ENCODE measurements at places on chromosomes 6 and 20. TPM values are rescaled to one million over a fixed set of nuclear protein-coding genes. Genes with fewer than 3 reads are reported as not detected.
A peak's percentile ranks its signal among the peaks of the same experiment; 100 is the strongest.

Gene ADGB
- total RNA-seq = not detected

DNA sequence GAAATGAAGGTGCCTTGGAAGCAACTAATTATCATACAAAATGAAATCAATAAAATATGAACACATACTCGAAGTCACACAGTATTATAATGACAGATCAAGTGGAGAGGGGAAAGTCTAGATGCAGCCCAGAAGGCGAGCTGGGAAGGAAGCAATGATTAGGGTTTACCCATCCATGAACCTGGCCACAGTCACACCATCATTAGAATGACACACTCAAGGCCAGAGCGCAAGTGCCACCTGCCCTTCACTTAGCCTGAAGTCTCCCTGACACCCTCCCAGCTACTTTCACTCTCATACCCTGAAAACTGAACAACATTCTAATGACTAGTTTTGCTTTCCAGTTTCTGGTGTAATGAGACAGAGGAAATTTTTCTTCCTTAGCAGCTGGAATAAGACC, 302.8 kb upstream of the JARID2 start:
- H3K27ac ChIP-seq = no peak overlapping the region
- H3K36me3 ChIP-seq = no peaks in the 10 kb centered on the region
- H3K27me3 ChIP-seq = no peaks in the 10 kb centered on the region
- DNase-seq = no peak
- H3K4me3 ChIP-seq = no peak overlapping the region
- peaks cover 5% of the 10 kb centered on the region for H3K4me1 ChIP-seq

Gene C6orf141
- total RNA-seq = 0.89 TPM

GRCh38 chr20:64233725-64234124, 21.8 kb upstream of the PCMTD2 start:
- H3K4me1 ChIP-seq = peaks cover 11% of the 10 kb centered on the region
- no peaks in the 10 kb centered on the region for H3K27me3 ChIP-seq
- H3K4me3 ChIP-seq = no peak overlapping the region
- DNase-seq = no peak
- H3K36me3 ChIP-seq = no peaks in the 10 kb centered on the region
- no peak overlapping the region for H3K27ac ChIP-seq

DNA sequence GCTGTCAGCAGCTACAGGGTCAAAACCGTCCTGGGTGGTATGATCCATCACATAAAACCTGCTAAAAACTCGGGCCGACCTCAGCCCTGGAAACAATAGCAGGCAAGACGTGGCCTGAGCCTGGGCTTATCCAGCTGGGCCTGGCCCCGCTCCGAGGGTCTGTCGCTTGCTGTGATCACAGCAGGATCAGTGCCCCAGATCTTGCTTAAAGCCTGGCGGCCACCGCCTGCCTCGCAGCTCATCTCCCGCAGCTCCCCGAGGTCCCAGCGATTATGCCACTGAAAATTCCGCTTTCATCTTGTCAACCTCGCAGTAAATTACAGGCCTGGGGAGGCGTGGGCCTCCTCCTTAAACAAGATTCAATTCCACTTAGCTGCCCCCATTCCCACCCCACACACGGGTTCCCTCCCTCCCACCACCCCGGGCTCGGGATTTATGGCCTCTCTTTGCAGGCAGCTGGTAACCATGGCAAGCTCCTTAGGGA, 40.1 kb downstream of the CDH22 start:
- no peaks in the 10 kb centered on the region for H3K36me3 ChIP-seq
- peaks cover 54% of the 10 kb centered on the region for H3K27me3 ChIP-seq
- H3K27ac ChIP-seq = no peak overlapping the region

DNA sequence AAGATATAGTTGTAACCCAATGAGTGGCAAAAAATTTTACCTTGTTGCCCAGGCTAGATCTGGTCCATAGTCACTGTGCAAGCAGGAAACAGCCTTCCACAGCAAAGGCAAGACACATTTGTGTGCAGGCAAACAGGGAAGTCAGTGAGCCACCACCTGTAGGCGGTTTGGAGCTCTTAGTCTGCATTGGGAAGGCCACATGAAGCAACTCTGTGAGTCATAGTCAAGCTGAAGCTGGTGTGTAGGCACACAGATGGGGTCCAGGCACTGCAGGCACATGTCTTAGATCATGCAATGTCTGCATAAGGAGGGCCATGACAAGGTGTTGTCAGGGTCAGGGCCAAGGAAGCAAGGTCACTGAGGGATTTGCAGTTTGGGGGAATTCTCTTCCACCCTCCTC, 543.2 kb upstream of the EPHA7 start:
- H3K27ac ChIP-seq = no peak overlapping the region
- H3K27me3 ChIP-seq = no peaks in the 10 kb centered on the region
- H3K4me3 ChIP-seq = no peak overlapping the region
- peaks cover 10% of the 10 kb centered on the region for H3K4me1 ChIP-seq
- no peaks in the 10 kb centered on the region for H3K36me3 ChIP-seq

Gene SPATA25
- total RNA-seq = 0.41 TPM

GRCh38 chr6:154773610-154774089, 40.4 kb downstream of the SCAF8 start:
- peaks cover 13% of the 10 kb centered on the region for H3K4me1 ChIP-seq
- H3K36me3 ChIP-seq = peaks cover 18% of the 10 kb centered on the region
- H3K4me3 ChIP-seq = no peak overlapping the region
- no peak for DNase-seq
- no peak overlapping the region for H3K27ac ChIP-seq

- peaks cover 9% of the 10 kb centered on the region for H3K36me3 ChIP-seq
- no peaks in the 10 kb centered on the region for H3K27me3 ChIP-seq
- no peaks in the 10 kb centered on the region for H3K4me1 ChIP-seq
Measured at GRCh38 chr6:37319156-37319555, 34.6 kb upstream of the RNF8 start.

Gene PTK6
- not detected for total RNA-seq

GRCh38 chr6:72792692-72793091, 170.8 kb downstream of the KCNQ5 start:
- H3K4me3 ChIP-seq = no peak overlapping the region
- H3K4me1 ChIP-seq = no peaks in the 10 kb centered on the region
- DNase-seq = no peak

- no peaks in the 10 kb centered on the region for H3K36me3 ChIP-seq
- no peak for DNase-seq
- H3K4me3 ChIP-seq = no peak overlapping the region
- H3K27me3 ChIP-seq = no peaks in the 10 kb centered on the region
- no peaks in the 10 kb centered on the region for H3K4me1 ChIP-seq
- no peak overlapping the region for H3K27ac ChIP-seq
Measured at GRCh38 chr20:52383995-52384621, 192.5 kb upstream of the ZFP64 start.

DNA sequence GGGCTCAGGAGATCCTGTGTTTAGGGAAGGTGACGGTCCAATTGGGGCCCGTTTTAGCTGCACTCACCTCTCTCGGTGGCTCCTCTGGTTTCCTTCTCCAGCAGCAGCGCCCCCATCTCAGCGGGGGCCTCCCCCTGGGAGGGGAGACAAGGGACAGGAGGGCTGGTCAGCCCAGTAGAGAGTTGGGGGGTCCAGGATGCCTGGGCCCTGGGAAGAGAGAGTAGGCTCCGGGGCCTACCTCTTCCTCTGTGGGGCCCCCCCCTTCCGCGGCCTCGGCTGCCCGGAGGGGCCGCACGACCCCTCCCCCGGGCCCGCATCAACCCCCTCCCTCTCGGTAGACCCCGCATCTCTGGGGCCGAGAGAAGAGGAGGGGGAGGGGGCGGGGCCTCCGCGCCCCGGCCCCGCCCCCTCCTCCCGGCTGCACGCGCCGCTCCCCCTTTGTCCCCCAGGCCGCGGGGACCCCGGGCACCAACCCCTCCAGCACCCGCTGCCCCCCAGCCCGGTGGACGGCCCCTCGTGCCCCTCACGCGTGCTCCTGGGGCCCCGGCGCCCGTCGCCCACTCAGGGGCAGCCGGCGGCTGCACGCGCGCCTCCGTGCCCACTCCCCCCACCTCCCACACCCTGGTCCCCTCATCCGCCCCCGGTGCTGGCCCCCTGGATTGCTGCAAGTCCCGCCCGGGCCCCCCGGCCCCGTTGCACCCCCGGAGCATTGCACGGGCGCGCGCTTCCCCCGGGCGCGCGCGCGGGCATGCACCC, 464 bp downstream of the EHMT2 start:
- no peaks in the 10 kb centered on the region for H3K27me3 ChIP-seq
- H3K36me3 ChIP-seq = peaks cover 11% of the 10 kb centered on the region
- peak overlapping the region; percentile 91 for H3K4me3 ChIP-seq
- H3K4me1 ChIP-seq = peaks cover 34% of the 10 kb centered on the region

GRCh38 chr6:84284428-84285049, 57.1 kb upstream of the CEP162 start:
- H3K27me3 ChIP-seq = peaks cover 5% of the 10 kb centered on the region
- DNase-seq = no peak
- H3K36me3 ChIP-seq = peaks cover 4% of the 10 kb centered on the region

Gene FAM83D
- 38.6 TPM for total RNA-seq

Gene CLDN20
- not detected for total RNA-seq

DNA sequence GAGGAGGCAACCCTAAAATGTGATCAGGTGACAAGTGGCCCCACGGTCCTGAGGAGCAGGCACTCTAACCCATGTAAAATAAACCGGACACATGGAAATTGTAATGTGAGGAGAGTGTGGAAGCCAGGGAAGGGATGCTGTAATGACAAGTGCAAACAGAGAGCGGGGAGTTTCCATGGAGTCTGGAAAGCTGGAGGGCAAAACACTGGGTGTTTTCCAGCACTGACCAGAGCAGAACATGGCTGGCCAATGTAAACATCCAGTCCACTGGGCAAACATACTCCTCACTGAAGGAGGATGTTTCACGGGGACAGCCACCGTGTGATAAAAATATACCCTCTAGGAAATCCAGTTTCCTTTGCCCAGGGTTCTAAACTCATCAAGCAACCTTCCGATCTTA, 219.0 kb upstream of the JARID2 start:
- DNase-seq = no peak
- no peaks in the 10 kb centered on the region for H3K36me3 ChIP-seq
- no peaks in the 10 kb centered on the region for H3K27me3 ChIP-seq
- no peak overlapping the region for H3K4me3 ChIP-seq
- H3K4me1 ChIP-seq = peaks cover 8% of the 10 kb centered on the region

GRCh38 chr20:9143926-9144325, 75.0 kb downstream of the PLCB4 start:
- H3K4me3 ChIP-seq = peak overlapping the region; percentile 8
- DNase-seq = no peak
